Right lobe of liver (tissue), 6 donors: ENCODE measurements at places on chromosomes 1 and 21. TPM values are rescaled to one million over a fixed set of nuclear protein-coding genes. Genes with fewer than 3 reads are reported as not detected.

The TRIM63 gene
- 0.49 TPM for total RNA-seq

The FCRL1 gene
- not detected for total RNA-seq

The AMPD1 gene
- total RNA-seq = 0.19 TPM

The S100A1 gene
- total RNA-seq = 1.2 TPM

The F5 gene
- total RNA-seq = 165 TPM

The ESPN gene
- total RNA-seq = 149 TPM

The COL16A1 gene
- total RNA-seq = 2.3 TPM

The PLXNA2 gene
- total RNA-seq = 20.8 TPM

The SHE gene
- 4.1 TPM for total RNA-seq

The SPRR4 gene
- not detected for total RNA-seq

The CCT3 gene
- 139 TPM for total RNA-seq

The FHAD1 gene
- total RNA-seq = not detected

- H3K27me3 ChIP-seq = no peaks in the 10 kb centered on the region
- no peak overlapping the region for H3K27ac ChIP-seq
- H3K4me3 ChIP-seq = no peak overlapping the region
- H3K36me3 ChIP-seq = no peaks in the 10 kb centered on the region
- no peaks in the 10 kb centered on the region for H3K4me1 ChIP-seq
Measured at GRCh38 chr1:209030454-209031167, 552.9 kb upstream of the CAMK1G start.

- H3K27me3 ChIP-seq = no peaks in the 10 kb centered on the region
- no peaks in the 10 kb centered on the region for H3K4me1 ChIP-seq
- H3K27ac ChIP-seq = no peak overlapping the region
- no peak for DNase-seq
- H3K4me3 ChIP-seq = no peak overlapping the region
Measured at GRCh38 chr1:171730052-171730451, 11.8 kb downstream of the VAMP4 start.

- no peak for DNase-seq
- H3K36me3 ChIP-seq = no peaks in the 10 kb centered on the region
- H3K4me1 ChIP-seq = no peaks in the 10 kb centered on the region
- no peaks in the 10 kb centered on the region for H3K27me3 ChIP-seq
- no peak overlapping the region for H3K4me3 ChIP-seq
Measured at GRCh38 chr1:177975588-177976495, 6.0 kb upstream of the SEC16B start.

GRCh38 chr21:31186916-31187315, 148.6 kb upstream of the KRTAP19-8 start:
- H3K36me3 ChIP-seq = no peaks in the 10 kb centered on the region
- H3K27ac ChIP-seq = no peak overlapping the region
- no peak for DNase-seq
- no peaks in the 10 kb centered on the region for H3K4me1 ChIP-seq
- H3K27me3 ChIP-seq = no peaks in the 10 kb centered on the region
- no peak overlapping the region for H3K4me3 ChIP-seq

DNA sequence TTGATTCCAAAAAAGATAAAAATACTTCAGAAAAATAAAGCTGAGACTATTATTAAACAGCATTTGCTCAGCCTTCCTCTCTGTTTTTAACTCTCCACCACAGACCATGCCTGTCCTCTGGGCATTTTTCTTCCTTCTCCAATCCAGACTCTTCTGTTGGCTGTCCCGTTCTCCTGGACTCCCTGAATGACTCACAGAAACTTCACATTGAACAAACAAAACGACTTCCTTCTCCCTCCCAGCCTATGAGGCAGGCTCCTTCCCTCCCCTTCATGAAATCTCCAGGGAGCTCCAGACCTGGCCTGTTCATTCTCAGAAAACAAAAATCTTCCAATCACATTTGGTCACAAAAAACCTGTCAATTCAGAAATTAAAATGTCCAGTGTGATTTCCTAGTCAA, 421.3 kb downstream of the NPHP4 start:
- no peaks in the 10 kb centered on the region for H3K27me3 ChIP-seq
- DNase-seq = no peak
- no peak overlapping the region for H3K4me3 ChIP-seq

DNA sequence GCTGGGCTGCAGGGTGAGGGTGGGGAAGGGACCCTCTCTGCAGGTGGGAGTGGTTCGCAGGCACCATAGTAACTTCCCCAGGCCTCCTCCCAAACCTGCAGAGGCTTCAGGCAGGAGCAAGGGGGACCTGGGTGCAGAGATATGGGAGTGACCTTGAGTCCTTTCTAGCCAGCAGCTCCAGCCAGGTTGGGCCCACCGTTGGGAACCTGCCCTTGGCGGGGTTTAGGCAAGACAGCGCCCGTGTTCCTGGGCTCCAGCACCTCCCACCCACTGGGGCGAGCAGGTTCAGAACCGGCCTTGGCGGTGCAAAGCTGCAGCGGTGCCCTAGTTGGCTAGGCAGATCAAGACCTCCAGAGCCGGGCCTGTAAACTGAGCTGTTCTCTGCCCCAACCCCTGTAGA, 2.2 kb upstream of the PRDM16 start:
- peaks cover 7% of the 10 kb centered on the region for H3K4me1 ChIP-seq
- H3K27me3 ChIP-seq = no peaks in the 10 kb centered on the region
- H3K36me3 ChIP-seq = no peaks in the 10 kb centered on the region
- no peak overlapping the region for H3K27ac ChIP-seq

DNA sequence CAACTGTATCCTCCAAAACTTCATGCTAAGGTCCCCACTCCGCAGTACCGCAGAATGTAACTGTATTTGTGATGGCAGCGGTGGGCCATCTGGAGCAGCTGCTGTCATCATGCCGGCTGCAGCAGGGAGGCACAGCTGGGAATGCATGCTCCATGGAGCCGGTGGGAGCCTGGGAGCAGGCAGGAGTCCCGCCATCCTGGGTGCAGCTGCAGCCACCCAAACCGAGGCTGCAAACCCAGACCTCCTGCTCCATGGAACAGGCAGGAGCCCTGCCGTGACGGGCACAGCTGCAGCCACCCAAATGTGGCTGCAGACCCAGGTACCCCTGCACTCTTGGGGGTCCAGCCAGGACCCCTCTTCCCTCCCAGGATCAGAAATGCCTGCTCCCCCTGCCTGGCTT, 80.3 kb downstream of the SCMH1 start:
- no peaks in the 10 kb centered on the region for H3K36me3 ChIP-seq
- DNase-seq = peak; percentile 9
- H3K4me3 ChIP-seq = no peak overlapping the region
- H3K27me3 ChIP-seq = no peaks in the 10 kb centered on the region
- H3K27ac ChIP-seq = no peak overlapping the region
- H3K4me1 ChIP-seq = no peaks in the 10 kb centered on the region

- no peak overlapping the region for H3K27ac ChIP-seq
- no peak for DNase-seq
- H3K4me1 ChIP-seq = no peaks in the 10 kb centered on the region
- H3K36me3 ChIP-seq = no peaks in the 10 kb centered on the region
Measured at GRCh38 chr1:115544131-115544530, 97.6 kb upstream of the VANGL1 start.

- no peak overlapping the region for H3K27ac ChIP-seq
- H3K4me1 ChIP-seq = no peaks in the 10 kb centered on the region
- no peaks in the 10 kb centered on the region for H3K27me3 ChIP-seq
- no peak for DNase-seq
- no peak overlapping the region for H3K4me3 ChIP-seq
Measured at GRCh38 chr1:201093561-201093960, 18.7 kb downstream of the CACNA1S start.

DNA sequence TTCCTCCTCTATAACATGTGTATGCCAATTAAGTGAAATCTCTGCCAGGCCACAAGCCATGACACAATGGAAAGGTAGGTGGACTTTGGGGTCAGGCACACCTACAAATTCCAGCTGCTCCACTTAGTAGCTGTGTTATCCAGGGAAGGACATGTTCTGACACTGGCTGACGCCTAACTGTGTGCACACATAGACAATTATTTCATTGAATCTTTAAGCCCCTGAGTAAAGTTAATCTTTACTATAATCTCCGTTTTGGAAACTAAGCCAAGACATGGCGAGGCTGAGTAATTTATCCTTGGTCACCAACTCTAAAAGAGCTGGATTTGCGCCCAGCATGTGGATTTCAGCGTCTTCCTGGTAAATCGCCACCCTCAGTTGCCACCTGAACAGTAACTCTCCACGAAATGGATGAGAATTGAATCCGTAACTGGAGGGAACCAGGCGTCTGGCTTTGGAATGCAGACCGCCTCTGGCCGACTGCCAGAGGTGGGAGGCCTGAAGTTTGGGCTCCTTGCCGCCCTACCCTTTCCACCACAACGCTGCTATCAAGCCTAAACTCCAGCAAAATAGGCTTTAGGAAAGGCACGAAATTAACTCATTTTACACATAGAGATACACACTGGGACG, 888 bp upstream of the SNRPE start:
- peak overlapping the region; percentile 79 for H3K4me3 ChIP-seq
- peak; percentile 83 for DNase-seq
- no peaks in the 10 kb centered on the region for H3K27me3 ChIP-seq
- peaks cover 11% of the 10 kb centered on the region for H3K4me1 ChIP-seq
- H3K36me3 ChIP-seq = peaks cover 13% of the 10 kb centered on the region
- H3K27ac ChIP-seq = peak overlapping the region; percentile 91

- H3K27ac ChIP-seq = no peak overlapping the region
- no peaks in the 10 kb centered on the region for H3K27me3 ChIP-seq
- H3K4me3 ChIP-seq = no peak overlapping the region
Measured at GRCh38 chr1:159867664-159868026, 5.2 kb upstream of the VSIG8 start.

DNA sequence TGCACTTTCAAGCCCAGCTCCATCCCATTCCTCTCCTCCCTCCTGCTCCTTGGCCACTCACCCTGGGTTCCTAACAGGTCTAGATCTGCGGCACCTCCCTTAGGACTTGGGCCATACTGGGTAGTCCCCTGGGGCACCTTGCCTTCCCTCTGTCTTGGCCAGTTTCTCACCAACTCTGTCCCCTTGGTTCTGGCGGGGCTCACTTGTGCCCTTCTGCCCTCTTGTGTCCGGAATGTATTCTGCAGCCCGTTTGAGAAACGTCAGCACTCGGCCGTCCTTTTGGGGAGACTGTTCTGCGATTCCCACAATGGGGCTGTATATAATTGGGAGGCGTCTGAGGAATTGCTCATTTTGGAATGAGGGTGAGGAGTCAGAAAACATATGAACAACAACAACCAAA, 162.4 kb downstream of the ZSCAN20 start:
- no peaks in the 10 kb centered on the region for H3K4me1 ChIP-seq
- H3K27me3 ChIP-seq = no peaks in the 10 kb centered on the region
- no peaks in the 10 kb centered on the region for H3K36me3 ChIP-seq
- H3K27ac ChIP-seq = no peak overlapping the region

DNA sequence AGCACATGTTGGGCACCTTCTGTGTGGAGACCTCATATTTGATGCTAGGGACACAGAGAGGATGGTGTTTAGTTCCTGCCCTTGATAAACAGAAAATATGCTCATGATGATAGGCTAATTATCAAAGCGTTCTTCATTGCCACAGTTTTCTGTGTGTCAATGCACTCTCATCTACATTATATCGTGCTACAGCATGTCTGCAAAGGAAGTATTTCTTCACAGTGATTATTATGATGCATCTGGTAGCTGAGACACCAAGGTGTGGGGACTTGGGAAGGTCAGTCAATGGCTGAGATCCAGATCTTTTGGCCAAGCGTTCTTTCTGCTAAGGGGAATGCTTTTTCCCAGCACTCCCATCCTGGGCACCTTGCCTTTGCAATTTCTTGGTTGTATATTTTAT, 321.2 kb downstream of the PBX1 start:
- H3K27me3 ChIP-seq = no peaks in the 10 kb centered on the region
- DNase-seq = no peak
- no peaks in the 10 kb centered on the region for H3K4me1 ChIP-seq
- H3K27ac ChIP-seq = no peak overlapping the region

GRCh38 chr1:60896701-60897363, 185.5 kb upstream of the NFIA start:
- no peaks in the 10 kb centered on the region for H3K27me3 ChIP-seq
- no peaks in the 10 kb centered on the region for H3K4me1 ChIP-seq
- DNase-seq = no peak
- H3K4me3 ChIP-seq = no peak overlapping the region
- no peak overlapping the region for H3K27ac ChIP-seq
- H3K36me3 ChIP-seq = no peaks in the 10 kb centered on the region

DNA sequence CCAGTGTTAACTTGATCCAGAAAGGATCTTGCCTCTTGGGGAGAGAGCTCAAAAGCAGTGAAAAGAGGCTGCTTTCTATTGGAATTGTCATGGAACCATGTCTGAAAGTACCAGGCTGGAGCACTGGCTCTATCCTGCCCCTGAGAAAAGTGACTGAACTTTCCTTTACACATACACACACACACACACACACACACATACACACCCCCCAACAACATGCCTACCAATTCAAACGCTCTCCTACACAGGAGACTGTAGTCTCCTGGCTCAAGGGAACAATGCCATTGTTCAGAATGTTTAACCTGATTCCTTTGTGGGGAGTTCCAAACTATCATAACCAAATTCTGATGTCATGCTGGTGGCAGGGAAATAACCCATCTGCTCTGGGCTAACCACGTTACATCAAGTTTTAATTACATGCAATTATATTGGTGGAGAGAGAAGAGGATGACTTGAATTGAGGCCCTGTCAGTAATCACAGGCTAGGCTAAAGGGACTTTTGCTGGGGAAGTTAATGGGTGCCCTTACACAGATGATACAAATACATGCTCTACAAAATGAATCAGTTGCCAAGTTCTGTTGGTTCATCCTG, 52.3 kb upstream of the DUSP10 start:
- no peak for DNase-seq
- H3K27ac ChIP-seq = no peak overlapping the region
- H3K4me3 ChIP-seq = no peak overlapping the region
- no peaks in the 10 kb centered on the region for H3K4me1 ChIP-seq

DNA sequence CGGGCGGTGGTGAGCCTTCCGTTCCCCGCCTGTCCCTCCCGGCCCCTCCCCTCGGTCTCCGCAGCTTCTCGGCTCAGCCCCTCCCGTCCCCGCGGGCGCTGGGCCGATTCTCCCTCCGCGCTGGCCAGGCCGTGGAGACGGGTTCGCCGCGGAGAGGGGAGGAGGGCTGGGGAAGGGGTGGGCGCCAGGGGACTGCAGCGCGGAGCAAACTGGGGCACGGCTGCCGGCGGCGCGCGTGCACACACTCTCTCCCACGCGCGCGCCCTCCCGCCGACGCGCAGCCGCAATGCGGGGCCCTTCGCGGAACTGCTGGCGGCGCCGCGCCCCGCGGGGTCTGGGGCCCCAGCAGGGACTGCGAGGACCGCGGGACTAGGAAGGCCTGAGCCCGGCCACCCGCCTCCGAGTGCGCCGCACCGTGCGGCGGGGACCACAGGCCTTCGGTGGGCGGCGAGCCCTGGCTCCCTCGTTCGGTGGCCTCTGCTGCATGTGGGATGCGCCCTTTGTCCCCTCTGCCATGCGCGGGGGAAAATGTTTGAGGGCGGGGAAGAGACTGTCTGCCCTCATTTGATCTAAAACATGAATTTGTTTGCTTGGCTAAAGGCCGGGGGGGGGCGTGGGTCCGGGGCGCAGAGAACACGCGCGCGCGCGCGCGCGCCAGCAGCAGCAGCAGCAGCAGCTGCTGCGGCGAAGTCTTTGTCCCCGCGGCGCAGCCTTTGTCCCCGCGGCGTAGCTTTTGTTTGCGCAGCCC, 90.7 kb upstream of the VAMP3 start:
- no peak for DNase-seq
- H3K4me3 ChIP-seq = peak overlapping the region; percentile 74
- no peaks in the 10 kb centered on the region for H3K36me3 ChIP-seq
- peak overlapping the region; percentile 39 for H3K27ac ChIP-seq
